ENCODE measurements at places on chromosomes 16 and 17.
A peak's percentile ranks its signal among the peaks of the same experiment; 100 is the strongest.

DNA sequence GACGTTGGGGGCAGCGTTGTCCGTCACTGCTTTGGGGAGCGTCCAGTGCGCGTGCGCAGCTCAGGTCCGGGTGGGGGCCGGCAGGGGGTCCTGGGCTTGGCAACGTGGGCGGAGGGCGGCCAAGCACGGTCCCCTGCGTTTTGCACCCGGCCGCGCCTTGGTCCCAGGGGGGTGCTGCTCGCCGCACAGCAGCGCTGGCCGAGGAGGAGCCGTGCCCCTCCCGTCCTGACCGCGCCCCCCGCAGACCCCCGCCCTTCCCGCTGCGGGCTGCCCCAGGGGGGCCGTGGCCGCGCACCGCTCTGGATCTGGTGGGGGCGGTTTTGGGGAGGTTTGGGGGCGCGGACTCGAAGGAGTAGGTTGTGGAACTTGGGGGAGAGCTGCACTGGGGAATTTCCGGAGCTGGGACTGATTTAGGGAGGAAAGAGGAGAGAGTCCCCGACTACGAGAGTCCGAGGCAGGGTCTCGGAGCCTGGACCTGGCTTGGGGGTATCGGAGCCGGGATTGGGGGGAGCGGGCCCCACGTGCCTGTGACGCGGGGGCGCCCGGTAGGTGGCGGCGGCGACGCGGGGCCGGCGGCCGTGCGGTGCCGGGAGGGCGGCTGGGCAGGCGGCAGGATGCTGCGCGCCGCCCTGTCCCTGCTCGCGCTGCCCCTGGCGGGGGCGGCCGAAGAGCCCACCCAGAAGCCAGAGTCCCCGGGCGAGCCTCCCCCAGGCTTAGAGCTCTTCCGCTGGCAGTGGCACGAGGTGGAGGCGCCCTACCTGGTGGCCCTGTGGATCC lies at the start of gene SLC9A5:
Gene SLC9A5, plus strand, starts transcription at position 579 of the 777 bp plus-strand sequence. Its CDS starts 36 bp downstream, at position 615.
- no peak for DNase-seq

GRCh38 chr16:4888428-4889135 lies 41.3 kb downstream of the UBN1 start:
- no peak for DNase-seq

- no peak for DNase-seq
These were observed 646.7 kb upstream of the SALL1 start for GRCh38 chr16:51797669-51798259.

DNA sequence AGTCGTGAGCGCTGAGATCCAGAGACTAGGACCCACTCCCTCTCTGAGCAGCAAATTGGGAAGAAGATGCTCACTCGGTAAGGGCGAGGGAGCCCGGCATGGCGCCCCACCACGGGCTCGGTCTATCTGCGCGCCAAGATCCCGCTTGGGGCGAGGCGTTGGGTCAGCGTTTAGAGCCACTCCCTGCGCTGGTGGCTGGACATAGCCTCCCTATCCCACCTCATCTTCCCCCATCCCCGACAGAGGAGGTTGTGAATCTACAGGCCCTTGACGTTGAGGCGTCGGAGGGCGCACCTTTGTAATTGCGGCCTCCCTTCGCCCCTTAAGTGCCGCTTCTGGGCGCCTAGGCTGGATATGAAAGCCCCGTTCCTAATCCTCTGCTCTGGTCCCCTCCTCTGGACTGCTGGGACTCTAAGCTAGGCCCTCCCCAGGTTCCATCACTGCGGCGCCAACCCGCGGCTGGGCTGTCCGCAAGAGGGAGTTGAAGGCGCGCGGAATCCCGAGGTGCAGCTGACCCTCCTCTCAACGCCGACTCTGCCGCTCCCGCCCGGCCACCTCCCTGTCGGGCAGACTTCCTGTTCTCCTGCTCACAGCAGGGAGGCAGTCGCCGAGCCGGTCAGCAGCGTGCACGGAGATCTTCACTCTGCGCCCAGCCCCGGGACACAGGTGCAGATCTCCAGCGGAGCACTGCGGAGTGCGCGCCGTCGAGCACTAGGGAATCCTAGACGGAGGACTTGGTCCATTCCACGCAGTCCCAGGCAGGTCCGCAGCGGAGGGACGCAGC lies 16.1 kb upstream of the HOXB9 start:
- DNase-seq = no peak

- no peak for DNase-seq
These were observed 68.4 kb downstream of the PGS1 start for GRCh38 chr17:78446833-78447232.

DNA sequence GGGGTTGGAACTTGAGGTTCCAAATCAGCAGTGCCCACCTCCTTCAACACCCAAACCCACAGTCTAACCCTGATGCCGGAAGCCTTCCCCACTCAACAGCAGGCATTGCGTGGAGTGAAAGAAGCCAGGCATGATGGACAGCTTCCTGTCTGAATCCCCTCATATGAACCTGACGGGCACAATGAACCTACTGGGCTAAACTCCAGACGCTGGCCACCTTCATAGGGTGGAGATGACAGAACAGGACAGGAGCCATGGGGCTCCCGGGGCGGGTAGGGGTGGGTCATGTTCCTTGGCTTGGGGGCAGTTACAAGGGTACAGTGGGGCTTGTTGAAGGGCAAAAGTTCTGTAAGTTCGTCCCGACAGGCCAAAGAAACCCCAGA lies 460 bp upstream of the HSBP1 start:
- DNase-seq = no peak

DNA sequence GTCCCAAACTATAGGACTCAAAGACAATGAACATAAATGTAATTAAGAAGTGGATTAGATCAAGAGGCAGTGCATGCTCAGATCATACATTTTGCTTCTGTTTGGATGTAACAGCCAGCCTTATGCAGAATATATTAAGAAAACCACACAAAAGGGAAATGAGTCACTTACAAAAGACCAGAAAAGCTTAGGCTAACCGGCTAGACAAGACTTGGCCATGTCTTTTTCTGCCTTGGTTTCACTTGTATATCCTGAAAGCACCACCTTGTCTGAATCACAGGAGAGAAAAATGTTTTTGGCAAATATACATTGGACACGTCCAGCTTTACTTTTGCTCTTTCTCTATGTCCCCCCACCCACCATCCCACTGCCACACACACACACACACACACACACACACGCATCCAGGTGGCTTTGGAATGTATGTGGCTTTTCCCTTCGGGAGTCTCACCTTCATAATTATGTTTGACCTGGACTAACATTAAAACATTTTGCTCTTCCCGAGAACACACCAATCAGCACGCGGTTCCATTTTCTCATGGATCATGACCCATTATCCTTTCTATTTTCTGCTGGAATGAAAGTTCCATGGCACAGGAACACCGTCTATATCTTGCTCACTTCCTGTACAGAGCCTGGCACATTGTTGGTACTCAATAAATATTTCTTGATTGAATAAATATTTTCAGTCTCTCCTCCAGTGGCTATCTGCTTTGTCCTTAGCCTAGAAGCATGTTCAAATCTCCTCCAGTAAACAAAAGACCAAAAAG lies 64.6 kb downstream of the CDK5R1 start:
- no peak for DNase-seq

DNA sequence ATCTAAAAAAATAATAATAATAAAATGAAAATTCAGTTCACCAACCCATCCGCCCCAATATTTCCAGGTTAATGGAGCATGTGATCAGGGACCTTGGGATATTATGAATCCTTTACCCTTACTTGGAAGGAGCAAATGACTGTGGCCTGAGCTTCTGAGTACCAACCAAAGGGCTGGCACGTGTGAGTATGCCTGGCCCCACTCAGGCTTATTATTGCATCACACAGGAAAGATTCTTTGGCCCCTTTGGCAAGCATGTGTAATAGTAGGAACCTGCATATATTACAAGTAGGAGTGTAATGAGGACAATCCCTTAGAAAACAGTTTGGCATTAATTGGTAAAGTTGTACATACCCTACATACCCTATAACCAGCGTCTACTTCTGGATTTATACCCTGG lies 7.2 kb upstream of the C17orf78 start:
- no peak for DNase-seq

DNA sequence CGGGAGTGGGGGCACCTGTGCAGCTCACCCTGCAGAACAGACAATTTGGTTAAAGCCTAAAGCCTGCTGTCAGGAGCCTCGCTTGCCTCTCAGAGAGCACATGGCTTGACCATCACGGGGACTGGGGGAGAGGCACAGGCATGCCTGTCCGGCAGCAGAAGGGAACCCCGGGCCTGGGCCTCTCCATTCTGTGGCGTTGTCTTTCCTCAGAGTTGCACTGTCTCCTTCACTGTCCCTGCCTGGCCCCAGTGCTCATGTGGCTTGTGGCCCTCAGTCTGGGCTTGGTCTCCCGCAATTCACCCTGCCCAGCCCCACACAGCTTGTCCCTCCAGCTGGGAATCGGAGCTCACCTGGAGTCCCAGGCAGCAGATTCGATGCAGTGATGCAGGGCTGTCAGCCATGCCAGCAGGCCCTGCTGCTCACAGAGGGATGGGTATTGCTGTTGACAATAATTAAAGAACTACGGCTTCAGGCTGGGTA lies 189.9 kb downstream of the SEC14L1 start:
- DNase-seq = no peak

DNA sequence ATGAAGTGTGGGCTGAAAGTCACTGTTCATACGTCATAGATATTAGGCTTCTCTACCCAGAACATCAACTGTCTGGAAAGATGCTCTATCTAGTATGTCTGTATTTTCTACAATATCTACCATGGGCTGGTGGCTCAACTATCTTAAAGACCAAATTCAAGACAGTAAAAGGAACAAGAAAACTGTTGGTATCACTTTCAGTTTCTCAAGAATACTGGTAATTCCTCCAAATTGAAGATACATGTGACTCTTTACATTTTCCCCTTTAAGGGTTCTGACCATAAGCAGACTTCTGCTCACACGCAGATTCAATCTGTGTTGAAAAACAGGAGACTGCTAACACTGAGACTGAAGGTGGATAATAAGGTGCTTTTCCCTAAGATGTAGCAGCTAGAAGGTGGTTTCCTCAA lies 24.2 kb downstream of the XPO6 start:
- no peak for DNase-seq

- no peak for DNase-seq
These were observed 17.3 kb upstream of the XYLT2 start for GRCh38 chr17:50328363-50329325.

DNA sequence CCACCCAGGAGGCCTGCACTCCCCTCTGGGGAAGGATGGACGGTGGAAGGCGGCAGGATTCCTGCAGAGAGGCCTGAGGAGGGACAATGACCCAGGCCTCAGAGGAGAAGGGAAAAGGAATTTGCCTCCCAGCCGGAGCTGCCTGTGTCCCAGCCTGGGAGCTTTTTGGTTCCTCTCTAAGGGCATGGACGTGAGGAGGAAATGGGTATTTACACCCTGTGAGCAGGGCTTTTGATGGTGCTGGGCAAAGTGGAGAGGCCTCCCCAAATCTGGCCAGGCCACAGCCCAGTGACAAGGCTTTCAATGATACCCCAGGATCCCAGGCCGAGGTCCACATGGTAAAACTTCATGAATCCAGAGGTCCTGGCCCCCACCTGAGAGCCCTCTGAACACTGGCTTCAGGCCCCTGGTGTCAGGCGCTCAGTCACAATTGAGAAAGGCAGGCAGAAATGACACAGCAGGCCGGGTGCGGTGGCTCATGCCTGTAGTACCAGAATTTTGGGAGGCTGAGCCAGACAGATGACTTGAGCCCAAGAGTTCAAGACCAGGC lies 56.0 kb upstream of the DOC2B start:
- no peak for DNase-seq

GRCh38 chr16:86432691-86433090 lies 77.6 kb upstream of the FOXF1 start:
- DNase-seq = no peak

DNA sequence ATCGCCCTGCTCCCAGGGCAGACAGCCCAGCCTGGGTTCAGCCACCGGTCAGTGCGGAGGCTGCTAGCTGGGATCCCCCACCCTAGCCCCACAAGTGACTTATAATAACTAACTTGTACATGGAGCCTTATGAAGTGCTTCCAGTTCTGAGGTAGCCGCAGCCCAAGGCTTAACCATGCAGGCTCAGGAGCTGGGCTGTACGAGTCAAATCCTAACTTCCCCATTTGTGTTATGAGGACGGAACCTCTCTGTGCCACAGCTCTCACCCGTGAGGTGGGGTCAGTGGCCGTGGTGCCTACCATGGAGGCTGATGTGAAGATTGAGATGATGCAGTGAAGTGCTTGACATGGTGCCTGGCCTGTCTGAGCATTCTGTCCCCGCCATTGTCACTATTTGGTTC lies 27.8 kb upstream of the GOSR2 start:
- DNase-seq = no peak

DNA sequence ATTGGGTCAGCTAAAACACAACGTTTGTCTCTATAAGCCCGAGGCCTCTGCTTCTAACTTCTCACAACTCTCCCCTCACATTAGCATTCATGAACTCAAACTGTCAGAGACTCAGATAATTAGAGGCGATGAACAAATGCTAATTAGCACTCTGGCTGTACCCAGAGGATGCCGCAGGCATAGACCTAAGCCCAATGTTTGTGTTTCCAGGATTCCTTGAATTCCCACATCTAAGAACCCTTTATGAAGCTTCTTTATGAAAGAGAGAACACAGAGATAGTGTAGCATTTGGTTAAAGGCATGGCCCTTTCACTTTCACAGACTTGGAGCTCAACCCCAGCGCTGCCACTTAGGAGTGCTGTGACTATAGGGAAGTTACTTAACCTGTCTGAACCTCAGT lies 512.2 kb downstream of the GRIN2A start:
- DNase-seq = no peak

- no peak for DNase-seq
These were observed 21.4 kb upstream of the YWHAE start for GRCh38 chr17:1421470-1421869.

DNA sequence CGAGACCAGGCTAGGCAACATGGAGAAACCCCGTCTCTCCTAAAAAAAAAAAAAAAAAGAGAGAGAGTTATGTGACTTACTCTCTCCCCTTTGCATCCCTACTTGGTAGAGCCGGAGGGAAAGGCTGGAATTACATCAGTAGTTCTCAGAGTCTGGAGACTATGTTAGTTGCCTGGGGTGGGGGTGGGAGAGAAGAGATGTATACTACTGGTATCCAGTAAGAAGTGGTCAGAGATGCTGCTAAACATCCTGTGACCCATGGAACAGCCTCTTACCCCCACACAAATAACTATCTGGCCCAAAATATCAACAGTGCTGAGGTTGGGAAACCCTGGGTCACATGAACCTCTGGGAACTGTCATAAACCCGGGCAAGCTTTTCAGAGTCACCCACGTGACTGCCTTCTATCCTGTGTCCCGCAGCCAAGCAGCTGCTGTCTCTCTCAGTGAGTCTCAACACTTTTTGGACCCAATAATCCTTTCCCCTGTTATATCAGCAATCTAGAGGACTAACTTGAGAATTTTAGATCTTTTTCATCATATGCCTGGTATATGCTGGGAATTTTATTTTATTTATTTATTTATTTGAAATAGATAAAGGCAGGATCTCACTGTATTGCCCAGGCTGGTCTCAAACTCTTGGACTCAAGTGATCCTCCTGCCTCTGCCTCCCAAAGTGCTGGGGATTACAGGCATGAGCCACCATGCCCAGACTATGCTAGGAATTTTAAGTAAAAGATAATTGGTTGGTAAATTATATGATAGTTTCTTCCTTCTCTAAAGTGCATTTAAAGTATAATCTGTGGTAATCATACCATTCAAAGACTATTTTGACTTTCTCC lies 8.7 kb downstream of the EIF1 start:
- DNase-seq = no peak

GRCh38 chr17:73340093-73340596 lies 28.3 kb upstream of the CDC42EP4 start:
- peak; percentile 8 for DNase-seq
